Progenitor cell of endocrine pancreas (in vitro differentiated cells): ENCODE measurements at places on chromosomes 5 and 9. TPM values are rescaled to one million over a fixed set of nuclear protein-coding genes. Genes with fewer than 3 reads are reported as not detected.
A peak's percentile ranks its signal among the peaks of the same experiment; 100 is the strongest.

- no peaks in the 10 kb centered on the region for H3K27me3 ChIP-seq
- H3K36me3 ChIP-seq: peaks cover 40% of the 10 kb centered on the region
- peak overlapping the region; percentile 45 for H3K27ac ChIP-seq
- no peaks in the 10 kb centered on the region for H3K4me1 ChIP-seq
- DNase-seq: no peak
Measured at GRCh38 chr9:131436865-131437271, 43.0 kb downstream of the PRRC2B start.

Gene PPP2R2B
- total RNA-seq: 1.8 and 3.5 TPM in 2 replicates

DNA sequence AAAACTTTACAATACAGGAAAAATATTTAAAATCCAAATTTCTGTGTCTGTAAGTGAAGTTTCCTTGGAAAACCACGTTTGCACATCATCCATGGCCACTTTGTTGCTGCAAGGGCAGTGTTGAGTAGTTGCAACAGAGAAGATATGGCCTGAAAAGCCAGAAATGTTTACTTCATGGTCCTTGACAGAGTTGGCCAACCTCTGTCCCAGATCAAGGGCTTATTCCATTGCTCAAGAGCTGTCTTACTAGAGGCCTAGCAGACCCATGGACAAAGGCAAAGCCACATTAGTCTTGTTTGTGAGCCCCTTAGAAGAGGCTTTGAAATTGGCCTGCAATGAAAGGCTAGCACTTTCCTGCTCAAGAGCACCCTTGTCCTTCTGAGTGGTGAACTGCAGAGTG is 119.4 kb downstream of the GAS1 start:
- H3K4me1 ChIP-seq: no peaks in the 10 kb centered on the region
- H3K27ac ChIP-seq: no peak overlapping the region
- peaks cover 19% of the 10 kb centered on the region for H3K27me3 ChIP-seq
- DNase-seq: no peak
- no peaks in the 10 kb centered on the region for H3K36me3 ChIP-seq
- no peak overlapping the region for H3K4me3 ChIP-seq

GRCh38 chr5:60437308-60437707 is 262.7 kb downstream of the DEPDC1B start:
- H3K4me3 ChIP-seq: no peak overlapping the region
- no peak for DNase-seq
- peaks cover 9% of the 10 kb centered on the region for H3K4me1 ChIP-seq

DNA sequence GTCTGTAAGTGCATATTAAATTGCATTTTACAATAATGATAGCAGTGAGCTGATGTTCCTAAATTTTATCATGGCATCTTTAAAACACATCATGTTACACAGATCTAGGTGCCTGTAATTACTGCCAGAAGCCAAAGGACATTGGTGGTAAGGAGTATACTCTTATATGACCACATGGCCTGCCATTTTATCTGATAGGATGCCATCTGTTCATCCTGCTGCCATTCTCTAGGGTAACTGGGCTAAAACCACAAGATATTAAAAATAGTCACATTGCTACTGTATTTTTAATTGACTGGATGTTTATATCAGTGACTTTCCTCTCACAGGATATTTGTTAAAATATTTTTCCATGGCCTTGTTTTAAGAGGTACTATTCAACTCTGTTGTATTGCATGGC is 53.1 kb downstream of the HCN1 start:
- no peak overlapping the region for H3K4me3 ChIP-seq
- no peak for DNase-seq
- no peaks in the 10 kb centered on the region for H3K4me1 ChIP-seq
- H3K27ac ChIP-seq: no peak overlapping the region

- DNase-seq: no peak
- H3K27me3 ChIP-seq: peaks cover 29% of the 10 kb centered on the region
- no peak overlapping the region for H3K4me3 ChIP-seq
- H3K27ac ChIP-seq: no peak overlapping the region
- H3K4me1 ChIP-seq: peaks cover 9% of the 10 kb centered on the region
Measured at GRCh38 chr9:137114220-137114612, 317 bp downstream of the DPP7 start.

GRCh38 chr9:35903049-35903448 is 3.0 kb upstream of the HRCT1 start:
- H3K4me3 ChIP-seq: no peak overlapping the region
- H3K27ac ChIP-seq: no peak overlapping the region
- peaks cover 20% of the 10 kb centered on the region for H3K27me3 ChIP-seq
- peaks cover 8% of the 10 kb centered on the region for H3K4me1 ChIP-seq
- no peaks in the 10 kb centered on the region for H3K36me3 ChIP-seq
- DNase-seq: no peak

Gene CTXN3
- not detected in 2 replicates for total RNA-seq

GRCh38 chr9:109192732-109193361 is 25.8 kb upstream of the FRRS1L start:
- H3K27me3 ChIP-seq: peaks cover 22% of the 10 kb centered on the region
- H3K27ac ChIP-seq: no peak overlapping the region
- no peaks in the 10 kb centered on the region for H3K4me1 ChIP-seq
- no peak overlapping the region for H3K4me3 ChIP-seq

DNA sequence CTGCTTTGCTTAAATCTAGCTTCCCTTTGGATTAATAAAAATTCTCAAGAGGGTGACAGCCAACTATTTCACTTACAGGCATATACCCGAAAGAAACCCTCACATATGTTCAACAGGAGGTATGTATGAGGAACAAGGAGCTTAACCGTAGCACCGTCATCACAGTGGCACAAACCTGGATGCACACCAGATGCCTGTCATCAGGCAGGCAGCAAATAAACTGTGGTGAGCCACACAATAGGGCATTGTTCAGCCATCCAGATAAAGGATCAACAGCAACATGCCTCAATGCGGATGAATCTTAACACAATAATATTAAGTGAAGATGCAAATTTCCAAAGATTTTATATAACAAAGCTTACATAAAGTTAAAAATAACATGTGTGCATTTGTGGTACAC is 5.5 kb upstream of the TNFSF15 start:
- DNase-seq: no peak
- H3K27ac ChIP-seq: peak overlapping the region; percentile 15
- peaks cover 23% of the 10 kb centered on the region for H3K4me1 ChIP-seq
